Forelimb muscle (tissue), 1 donor: ENCODE measurements at places on chromosomes 3 and 15. TPM values are rescaled to one million over a fixed set of nuclear protein-coding genes. Genes with fewer than 3 reads are reported as not detected.

DNA sequence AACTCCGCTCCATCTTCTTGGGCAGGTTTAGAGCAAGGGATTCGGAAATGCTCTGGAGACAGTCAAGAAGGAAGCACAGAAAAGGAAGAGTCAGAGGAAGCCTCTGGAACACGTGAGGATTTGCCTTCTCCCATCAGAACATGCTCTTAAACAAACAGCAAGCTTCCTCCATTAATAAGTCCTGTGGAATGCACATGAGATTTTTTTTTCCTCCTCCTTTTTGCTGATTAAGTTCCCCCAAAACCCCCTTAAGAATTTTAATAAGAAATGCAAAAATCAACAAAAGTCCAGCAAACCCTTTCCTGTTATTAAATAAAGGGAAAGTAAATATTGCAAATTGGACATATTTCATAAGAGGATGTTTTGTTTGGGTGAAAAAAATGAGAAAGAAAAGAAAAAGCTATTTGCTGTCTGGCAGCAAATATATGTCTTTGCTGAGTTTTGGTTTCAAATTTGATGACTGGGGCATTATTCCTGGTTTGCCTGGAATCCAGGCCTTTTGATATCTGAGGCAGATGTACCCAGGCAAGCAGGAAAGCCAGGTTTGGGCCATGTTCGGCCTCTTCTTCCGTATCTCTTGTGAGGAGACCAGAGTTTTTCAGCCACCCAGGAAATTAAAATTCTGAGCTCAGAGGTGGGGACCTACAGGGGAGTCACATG, 7.9 kb upstream of the TSEN2 start:
- no peak for DNase-seq

- DNase-seq: peak; percentile 82
Measured at GRCh38 chr15:75840659-75841058, 2.6 kb upstream of the UBE2Q2 start.

DNA sequence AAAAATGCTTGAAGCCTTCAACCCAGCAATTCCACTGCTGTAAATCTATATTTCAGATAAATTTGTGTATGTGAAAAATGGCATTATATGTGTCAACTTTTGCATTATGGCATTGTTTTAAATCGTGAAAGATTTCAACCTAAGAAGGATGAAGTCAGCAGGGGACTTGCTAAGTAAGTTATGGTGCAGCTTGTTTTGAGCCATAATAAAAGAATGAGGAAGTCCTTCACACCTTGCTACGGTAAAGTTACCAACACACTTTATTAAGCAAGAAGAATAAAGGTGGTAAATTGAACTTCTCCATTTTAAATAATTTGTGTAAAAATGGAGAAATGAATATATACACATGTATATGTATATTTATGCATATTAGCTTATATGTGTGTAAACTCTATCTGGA, 371.4 kb downstream of the ROBO2 start:
- no peak for DNase-seq

DNA sequence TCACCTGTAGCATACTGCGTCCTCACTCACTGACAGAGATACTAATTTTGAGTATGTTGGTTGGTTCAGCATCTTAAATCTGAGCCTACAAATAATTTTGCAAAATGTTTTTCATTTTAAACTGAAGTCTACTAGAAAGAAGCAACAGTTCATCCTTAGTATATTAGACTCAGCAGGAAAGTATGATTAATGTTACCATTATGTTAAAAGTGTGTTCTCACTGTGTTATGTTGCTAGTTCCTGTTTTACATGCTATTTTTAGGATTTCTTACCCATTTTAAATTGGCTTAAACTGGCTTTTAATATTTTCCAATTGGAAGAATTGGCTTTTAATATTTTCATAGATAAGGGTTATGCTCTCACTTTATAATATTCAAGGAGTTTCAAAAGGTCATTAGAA, 25.7 kb downstream of the ACKR4 start:
- no peak for DNase-seq

TRAT1 gene
- polyA plus RNA-seq: not detected

GRCh38 chr15:37086521-37086920, 13.8 kb downstream of the MEIS2 start:
- DNase-seq: no peak

GRCh38 chr15:59501597-59501996, 63.6 kb downstream of the FAM81A start:
- DNase-seq: no peak

DNA sequence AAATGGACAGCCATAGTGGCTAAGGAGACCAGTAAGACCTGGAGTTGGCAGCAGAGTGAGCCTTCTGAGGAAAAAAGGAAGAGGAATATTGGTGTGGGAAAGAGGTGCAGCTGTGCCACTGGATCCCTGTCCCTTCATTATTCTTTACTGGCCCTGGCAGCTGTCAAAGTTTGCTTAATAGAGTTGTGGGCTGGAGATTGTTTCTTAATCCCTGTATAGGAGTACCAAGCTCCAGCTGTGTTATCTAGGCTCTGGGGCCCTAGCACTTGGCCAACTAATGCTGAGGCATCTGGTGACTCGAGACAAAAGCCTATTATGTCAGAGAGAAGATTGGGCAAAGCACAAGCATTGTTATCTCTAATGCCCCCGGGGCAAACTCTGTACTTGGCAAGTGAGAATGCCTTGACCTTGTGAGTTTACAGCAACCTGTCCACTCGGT, 61.4 kb downstream of the ZNF609 start:
- no peak for DNase-seq
